Cardiac septum (tissue), 1 donor: ENCODE measurements at places on chromosomes 3 and 15. TPM values are rescaled to one million over a fixed set of nuclear protein-coding genes. Genes with fewer than 3 reads are reported as not detected.

DNA sequence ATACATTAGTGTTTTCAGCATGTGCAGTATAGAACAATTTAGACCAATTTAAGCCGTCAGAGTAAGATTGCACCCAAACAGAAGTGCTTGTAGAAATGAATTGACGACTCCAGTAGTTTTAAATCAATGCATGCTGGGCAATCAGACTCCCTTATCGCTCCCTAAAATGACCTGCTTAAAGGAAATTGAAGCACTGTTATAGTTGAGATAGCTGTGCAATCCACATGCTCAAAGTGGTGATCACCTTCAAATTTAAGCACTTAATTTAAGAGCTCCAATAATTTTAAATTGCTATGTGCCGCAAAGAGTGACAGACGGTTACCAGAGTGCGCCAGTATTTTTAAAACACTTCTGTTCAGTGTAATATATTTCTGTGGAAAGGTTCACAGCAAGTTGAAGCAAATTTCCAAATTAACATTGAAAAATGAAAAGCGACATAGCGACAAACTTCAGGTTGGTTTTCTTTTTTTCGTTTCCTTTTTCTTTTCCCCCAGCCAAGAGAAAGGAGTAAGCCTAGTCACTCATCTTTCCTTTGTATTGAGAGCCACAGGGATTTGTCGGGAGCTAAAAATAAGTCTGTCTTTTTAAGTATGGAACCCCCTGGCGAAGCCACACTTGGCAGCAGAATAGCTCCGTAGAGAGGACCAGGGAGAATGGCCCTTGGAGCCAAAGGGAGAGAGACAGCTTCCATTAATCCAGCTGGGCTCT is 436.4 kb upstream of the RBMS3 start:
- no peak for DNase-seq

The SRP14 gene
- 168 TPM for total RNA-seq

GRCh38 chr3:132088291-132088690 is 53.5 kb upstream of the CPNE4 start:
- no peak for DNase-seq

The SPSB4 gene
- 4.9 TPM for total RNA-seq

DNA sequence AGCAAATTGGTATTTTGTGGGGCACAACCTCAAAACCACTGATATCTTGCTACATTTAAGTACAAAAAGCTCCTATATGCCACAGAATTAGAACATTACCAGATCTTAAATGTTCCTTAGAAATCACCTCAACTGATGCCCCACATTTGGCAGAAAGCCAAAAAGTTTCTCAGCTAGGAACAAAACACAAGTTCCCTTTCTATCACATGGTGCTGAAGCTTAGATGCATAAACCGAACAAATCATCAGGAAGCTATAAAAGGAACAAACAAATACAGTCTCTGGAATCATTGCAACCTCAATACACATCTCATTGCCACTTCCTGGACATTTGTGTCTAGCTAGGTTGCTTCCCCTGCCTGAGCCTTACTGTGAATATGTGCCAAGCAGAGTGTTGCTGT is 492.6 kb downstream of the LPP start:
- no peak for DNase-seq

DNA sequence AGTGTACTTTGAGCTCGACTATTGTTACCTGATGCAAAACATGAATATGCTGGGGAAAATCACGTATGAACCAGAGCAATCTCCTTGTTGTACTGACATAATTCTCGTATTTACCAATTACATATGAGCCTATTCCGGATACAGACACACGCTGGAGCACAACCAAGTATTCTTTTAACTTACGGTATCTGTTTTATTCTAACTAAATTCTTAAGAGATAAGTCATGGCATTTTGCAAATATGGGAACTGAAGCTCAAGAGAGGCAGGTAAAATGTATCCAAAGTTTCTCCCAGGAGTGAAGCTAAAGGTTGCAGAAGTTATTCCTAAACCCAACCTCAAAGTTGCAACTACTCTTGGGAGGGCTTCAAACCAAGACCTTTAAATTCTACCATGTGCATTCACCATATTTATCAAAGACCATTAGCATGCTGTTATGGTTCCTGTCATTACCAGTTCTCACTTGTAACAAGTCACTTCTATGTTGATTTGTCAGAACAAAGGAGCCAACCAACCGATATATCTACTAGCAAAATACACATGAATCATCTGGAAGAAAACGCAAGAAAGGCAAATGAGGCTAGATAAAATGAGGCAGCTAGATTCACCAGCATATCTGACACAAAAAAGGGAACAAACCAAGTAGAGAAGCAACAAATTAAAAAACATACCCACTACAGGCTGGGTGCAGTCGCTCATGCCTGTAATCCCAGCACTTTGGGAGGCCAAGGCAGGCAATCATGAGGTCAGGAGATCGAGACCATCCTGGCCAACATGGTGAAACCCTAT is 17.8 kb downstream of the TBL1XR1 start:
- DNase-seq, result no peak

DNA sequence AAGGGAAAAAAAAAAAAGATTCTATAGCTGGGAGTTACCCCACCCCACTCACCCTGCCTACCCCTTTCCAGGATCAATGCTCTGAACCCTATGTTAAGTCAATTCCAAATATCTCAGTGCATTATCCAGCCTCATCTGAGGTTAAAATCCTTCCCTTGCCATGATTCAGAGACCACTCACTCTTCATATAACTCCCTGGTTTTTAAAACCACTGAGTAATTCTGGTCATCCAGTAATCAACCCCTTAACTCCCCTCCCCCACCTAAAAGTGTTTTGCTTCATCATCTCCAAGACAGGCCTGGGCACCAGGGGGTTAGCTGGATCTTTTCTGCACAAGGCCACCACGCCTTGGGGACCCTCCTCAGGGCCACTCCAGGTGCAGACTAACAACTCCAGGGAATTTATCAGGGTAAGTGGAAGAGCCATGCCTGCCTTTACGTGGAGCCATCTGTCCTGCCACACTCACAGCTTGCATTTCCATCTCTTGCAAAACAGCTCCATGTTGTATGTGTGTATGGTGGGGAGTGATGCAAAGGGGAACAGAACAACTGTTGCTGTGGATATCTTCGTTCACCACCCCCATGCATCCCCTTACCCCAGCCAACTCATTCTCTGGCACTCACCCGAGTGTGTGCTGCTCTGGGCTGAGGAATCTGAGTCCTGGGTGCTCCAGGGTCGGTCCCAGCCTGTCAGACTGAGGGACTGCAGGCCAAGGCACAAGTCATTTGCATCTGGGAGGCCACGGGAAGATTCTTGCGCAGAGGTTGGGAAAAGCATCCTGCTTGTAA is 30.7 kb upstream of the RPS17 start:
- no peak for DNase-seq

DNA sequence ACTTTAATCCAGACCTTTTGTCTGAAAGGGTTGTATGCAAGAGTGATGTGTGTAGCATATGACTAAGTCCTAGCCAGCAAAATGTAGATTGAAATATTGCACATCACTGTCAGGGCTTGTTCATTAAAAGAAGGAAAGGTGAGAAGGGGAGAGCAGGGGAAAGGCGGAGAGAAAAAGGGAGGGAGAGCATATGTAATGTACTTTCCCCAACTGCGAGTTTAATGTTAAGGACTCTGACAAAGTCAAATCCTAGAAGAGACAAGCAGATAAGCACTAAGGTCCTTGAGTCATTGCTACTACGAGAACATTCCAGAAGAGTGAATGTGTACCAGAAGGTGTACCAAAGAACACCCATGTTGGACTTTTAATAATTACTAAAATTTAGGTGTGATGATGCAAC is 1336.7 kb downstream of the NSUN3 start:
- no peak for DNase-seq

- DNase-seq, result no peak
Observed at GRCh38 chr3:8532251-8532871, 30.7 kb downstream of the LMCD1 start.

GRCh38 chr15:45891766-45892165 is 256.9 kb downstream of the SQOR start:
- DNase-seq, result no peak

The TAMM41 gene
- 12.0 TPM for total RNA-seq

DNA sequence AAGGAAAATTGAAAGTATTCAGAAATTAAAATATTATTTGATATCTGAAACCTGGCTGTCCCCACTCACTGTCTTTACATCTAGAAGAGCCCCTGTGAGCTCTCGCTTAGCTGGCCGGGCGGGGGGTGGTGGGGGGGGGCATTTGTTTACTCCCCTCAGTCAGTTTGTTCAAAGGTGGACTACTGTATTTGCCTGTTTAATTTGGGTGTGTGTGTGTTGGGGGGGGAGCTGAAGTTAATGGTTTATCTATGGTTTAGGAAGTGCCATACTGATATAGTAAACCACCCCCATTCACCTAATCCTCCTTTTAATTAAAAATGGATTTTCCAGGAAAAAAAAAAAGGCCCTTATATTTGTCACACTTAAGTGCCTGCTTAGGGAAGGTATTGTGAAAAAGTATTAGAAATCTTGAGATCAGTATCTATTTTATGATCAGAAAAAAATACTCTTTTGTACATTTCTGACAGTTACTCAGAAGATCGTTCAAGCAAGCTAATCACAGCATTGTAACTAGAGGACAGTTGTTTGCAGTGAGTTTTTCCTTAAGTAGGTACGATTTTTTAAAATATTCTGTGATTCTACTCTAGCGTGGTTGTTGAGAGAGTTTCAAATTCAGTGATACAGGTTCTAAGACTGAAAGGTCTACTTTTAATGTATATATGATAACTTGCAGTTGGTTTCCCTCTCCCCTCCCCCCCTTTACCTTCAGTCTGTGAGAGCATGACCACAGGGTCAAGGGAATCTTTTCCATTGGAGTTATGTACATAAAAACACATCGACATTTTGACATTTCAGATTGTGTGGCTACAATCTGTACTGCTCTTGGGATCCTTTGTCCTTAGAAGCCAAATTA is 8.5 kb downstream of the NR2F2 start:
- DNase-seq, result no peak

GRCh38 chr3:49716691-49717210 is 2.7 kb downstream of the AMIGO3 start:
- DNase-seq, result peak; percentile 53

The FGF12 gene
- total RNA-seq, result 45.1 TPM

GRCh38 chr3:88440701-88441100 is 290.9 kb downstream of the C3orf38 start:
- DNase-seq, result no peak

- no peak for DNase-seq
Observed at GRCh38 chr15:71103102-71103676, 12.1 kb upstream of the THSD4 start.

DNA sequence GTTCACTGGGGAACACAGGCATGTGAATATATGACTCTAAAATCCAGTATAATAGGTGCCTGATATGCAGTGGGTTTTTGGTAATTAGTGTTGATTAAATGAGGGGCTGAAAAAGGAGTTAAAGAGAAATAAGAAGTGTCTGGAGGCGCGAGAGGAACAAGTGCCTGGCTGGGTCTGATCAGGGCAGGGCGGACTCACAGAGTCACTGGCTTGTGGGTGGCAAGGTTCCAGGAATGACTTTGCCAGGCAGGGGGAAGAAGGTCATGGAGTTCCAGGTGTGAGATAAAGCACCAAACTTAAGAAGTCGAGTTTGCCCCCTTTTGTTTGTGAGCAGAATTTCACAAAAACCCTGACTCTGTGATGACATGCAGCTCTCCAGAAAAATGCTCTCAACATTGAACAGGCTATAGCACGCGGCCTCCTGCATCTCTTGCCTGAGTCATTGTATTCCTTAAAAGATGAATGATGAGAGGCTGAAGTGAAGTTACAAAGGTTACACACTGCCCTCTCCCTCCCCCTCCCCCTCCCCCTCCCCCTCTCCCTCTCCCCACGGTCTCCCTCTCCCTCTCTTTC is 63.0 kb upstream of the LMCD1 start:
- DNase-seq, result no peak

The ACKR2 gene
- total RNA-seq, result 1.5 TPM

DNA sequence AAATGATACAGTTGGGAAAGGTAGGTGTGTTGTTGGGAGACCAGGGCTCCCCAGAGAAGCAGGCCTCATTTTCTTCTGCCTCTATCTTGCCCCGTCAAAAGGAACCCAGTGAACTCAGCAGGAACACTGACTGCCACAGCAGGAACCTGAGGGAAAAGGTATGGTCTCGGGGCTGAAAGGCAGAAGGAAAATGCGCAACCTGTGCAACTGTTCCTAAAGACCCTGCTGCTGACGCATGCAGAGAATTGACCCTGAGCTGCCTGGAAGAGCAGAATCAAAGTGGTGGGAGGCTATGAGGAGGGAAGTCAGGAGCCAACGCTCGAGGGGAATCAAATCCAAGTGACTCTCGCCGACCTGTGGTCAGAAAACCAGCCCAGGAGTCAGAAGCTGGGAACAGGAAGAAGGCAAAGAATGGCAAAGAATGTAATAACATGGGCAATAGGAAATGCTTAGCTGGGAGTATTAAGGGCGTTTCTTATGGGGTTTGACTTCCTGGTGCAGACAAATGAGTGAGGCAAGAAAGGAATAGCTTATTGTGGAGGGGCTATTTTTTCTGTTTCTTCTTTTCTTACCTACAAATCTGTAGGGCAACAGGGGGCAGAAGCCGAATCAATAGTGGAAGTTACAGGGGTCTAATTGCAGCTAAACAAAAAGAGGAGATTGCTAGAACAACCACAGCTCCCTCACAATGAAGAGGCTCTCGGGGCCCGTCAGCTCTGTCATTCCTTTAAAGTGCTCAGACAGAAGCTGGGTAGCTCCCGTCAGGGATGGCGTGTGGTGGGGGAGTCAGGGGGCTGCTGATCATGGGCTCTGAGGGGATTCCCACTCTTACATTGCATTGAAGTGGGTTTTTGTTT is 65.4 kb upstream of the DLG1 start:
- DNase-seq, result no peak

The DGKG gene
- 48.7 TPM for total RNA-seq

The CADM2 gene
- 0.65 TPM for total RNA-seq

GRCh38 chr3:178352326-178353005 is 183.8 kb upstream of the KCNMB2 start:
- no peak for DNase-seq

- no peak for DNase-seq
Observed at GRCh38 chr3:48034000-48034516, 17.8 kb upstream of the MAP4 start.

The GOLGA8Q gene
- 1.1 TPM for total RNA-seq

GRCh38 chr3:67601385-67601784 is 53.0 kb downstream of the SUCLG2 start:
- DNase-seq, result no peak

- no peak for DNase-seq
Observed at GRCh38 chr3:157692468-157692867, 189.3 kb upstream of the VEPH1 start.

DNA sequence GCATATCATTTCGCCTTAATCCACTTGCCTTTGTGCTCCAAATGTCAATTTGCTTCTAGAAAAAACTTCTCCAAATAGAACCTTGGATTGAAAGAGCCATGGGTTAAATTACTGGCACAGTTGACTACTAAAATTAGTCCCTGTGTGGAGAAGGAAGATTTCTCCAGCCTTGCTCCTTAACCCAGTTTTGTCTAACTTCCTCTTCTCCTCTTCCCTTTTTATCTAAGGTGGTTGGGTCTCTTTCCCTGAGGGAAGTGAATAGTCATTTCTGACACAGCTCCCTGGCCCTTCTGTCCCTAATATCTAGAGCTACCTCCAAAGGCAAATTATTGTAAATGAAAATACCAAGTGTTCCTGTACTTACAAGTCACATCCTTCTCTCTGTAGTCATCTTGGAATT is 527.9 kb upstream of the TBL1XR1 start:
- no peak for DNase-seq

The SLC51A gene
- total RNA-seq, result 0.51 TPM

The ZKSCAN7 gene
- total RNA-seq, result 2.3 TPM

The ECE2 gene
- 0.19 TPM for total RNA-seq

GRCh38 chr3:193932136-193932535 is 203.8 kb upstream of the HES1 start:
- DNase-seq, result no peak
